ENCODE measurements at places on chromosomes 3 and 15.

DNA sequence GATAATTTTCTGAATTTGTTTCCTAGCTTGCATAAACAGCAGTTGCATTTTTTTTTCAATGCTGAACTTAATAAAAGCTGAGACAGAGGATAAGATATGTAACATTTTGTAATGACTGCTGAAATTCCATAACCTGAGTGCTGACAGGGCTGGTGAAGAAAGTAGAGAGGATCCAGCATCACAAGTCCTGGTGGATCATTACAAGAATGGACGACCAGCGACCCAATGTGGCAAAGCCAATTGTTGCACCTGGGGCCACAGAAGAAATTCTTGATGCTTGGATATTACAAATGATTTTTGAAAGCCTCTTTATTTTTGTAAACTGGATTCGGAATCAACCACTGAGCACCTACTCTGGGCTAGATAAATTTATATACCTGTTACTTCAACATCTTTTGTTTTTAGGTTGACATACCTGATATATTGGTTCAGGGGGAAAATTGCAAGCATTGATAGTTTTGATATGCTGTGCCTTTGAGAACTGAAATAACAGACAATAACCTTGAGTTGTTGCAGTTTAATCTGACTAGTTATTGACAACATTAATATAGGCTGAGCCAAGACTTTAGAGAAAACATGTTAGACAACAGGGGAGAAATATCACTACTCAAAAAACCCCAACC lies 3.9 kb upstream of the ACTL6A start:
- DNase-seq = peak; percentile 52

GRCh38 chr3:103617961-103618360 lies 1183.1 kb downstream of the ZPLD1 start:
- DNase-seq = no peak

GRCh38 chr3:46764206-46764605 lies 46.5 kb upstream of the PRSS50 start:
- DNase-seq = no peak

DNA sequence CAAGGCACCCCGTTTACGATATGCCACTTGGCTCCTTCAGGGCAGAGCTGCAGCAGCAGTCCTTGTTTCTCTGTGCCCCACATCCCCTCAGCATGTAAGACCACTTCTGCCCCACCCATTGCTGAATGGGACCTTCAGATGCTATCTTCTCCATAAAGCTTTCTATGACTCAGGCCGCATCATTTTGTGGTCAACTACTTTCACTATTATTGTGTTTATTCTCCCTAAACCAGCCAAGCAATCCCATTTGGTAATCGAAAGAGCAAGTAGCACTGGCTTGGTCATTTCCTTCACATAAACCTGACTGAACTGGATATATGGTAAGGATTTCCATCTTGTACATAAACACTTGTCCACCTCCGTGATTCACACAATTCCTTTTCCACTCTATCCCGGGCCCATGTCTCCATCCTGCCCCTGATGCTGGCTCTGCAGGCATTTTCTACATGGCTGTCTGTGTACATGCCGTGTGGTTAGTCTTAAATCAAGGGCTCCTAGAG lies 25.7 kb downstream of the LIPC start:
- no peak for DNase-seq

DNA sequence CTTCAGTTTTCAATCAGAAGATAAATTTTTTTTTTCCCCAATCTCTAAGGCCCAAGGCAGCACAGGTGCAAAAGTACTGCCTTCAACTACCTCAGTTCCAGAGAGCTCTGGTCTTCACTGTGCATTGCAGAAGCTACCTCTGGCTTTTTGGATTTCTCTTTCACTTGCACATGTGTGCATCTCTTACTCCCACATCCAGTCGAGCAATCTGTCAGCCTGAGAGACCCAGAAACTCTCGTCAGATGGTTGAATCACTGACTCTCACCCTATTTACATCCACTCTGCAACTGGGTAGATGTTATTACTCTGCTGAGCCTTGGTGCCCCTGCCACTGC lies 813.8 kb downstream of the NR2F2 start:
- DNase-seq = no peak

DNA sequence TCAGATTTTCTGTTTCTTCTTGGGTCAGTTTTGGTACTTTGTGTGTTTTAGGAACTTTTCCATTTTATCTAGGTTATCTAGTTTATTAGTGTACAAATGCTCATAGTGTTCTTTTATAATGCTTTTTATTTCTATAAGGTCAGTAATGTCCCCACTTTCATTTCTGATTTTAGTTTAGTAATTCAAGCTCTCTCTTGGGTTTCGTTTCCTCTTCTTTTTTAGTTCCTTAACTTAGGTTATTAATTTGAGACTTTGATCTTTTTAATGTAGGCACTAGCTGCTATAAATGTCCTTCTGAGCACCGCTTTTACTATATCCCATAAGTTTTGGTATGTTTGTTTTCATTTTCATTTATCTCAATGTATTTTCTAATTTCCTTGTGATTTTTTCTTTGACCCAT lies 27.0 kb upstream of the CD200R1L start:
- no peak for DNase-seq

- no peak for DNase-seq
These were observed 228.7 kb downstream of the WDR72 start for GRCh38 chr15:53530761-53531160.

DNA sequence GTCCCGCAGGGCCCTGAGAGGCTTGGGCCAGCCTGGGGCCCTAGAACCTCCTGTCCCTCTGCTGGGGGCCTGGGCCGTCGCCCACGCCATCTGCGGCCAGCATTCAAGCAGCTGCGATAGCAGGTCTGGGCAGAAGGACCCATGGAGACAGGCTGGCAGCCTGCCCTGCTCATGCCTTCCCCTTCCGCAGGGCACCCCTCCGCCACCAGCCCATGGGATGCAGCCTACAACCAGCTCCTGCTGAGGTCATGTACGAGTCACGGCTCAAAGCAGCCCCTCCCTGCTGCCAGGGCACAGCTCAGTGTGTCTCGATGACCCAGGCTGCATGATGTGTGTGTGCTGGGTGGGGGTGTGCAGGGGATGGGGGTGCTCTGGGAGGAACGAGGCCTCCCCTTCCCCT lies 27.8 kb downstream of the DUSP7 start:
- DNase-seq = no peak

- DNase-seq = no peak
These were observed 198.9 kb downstream of the ROBO1 start for GRCh38 chr3:79568938-79569337.

GRCh38 chr3:17111586-17111985 lies 226.8 kb downstream of the PLCL2 start:
- DNase-seq = no peak

- no peak for DNase-seq
These were observed 143.3 kb downstream of the CHDH start for GRCh38 chr3:53702776-53703530.

- no peak for DNase-seq
These were observed 27.6 kb downstream of the SUCNR1 start for GRCh38 chr3:151900884-151901643.

DNA sequence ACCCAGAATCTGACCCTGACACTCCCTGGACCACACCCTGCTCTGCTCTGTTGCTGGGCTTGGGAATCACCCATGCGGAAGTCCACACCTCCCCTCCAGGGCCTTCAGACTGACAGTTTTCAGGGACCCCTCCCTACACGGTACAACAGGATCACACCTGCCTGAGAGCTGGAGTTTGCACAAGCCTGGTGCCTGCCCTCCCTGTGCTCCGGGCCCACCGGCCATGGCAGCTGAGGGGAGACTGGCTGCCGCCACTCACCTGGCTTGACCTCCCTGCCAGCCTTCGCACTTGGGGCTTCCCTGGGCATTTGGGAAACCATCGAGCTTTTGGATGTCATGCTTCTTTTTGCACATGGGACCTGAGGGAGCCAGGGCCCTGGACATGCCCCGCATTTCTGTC lies 95.9 kb upstream of the ANKRD34C start:
- DNase-seq = no peak

GRCh38 chr3:19025441-19025840 lies 122.9 kb upstream of the KCNH8 start:
- no peak for DNase-seq

DNA sequence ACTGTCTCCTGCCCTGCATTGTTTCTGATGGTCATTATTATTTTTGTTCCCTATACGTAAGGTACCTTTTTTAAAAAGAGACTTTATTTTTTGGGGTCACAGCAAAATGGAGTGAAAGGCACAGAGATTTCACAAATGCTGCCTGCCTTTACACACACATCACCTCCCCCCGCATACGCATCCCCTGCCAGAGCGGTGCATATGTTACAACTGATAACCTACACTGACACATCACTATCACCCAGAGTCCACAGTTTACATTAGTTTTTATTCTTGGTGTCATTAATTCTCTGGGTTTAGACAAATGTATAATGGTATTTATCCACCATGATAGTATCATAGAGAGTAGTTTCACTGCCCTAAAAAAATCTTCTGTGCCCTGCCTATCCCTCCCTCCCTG lies 43.6 kb upstream of the KLF13 start:
- no peak for DNase-seq

DNA sequence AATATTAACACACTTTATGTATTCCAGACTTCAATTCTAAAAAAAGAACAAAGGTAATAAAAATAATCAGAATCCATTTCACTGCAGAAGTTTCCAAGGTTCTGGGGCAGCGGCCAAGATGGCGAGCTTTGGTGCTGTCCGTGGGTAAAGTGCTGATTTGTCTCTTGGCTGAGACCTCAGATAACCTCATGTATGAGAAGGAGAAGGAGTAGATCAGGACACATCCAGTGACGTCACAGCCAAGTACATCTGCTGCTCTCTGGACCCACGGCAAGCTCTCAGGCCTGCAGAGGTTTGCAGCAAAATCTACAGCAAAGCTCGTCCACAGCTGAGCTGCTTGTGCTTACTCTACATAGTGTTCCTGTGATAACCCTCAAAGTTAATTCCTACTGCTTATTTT lies 165.7 kb downstream of the MAGI1 start:
- no peak for DNase-seq

DNA sequence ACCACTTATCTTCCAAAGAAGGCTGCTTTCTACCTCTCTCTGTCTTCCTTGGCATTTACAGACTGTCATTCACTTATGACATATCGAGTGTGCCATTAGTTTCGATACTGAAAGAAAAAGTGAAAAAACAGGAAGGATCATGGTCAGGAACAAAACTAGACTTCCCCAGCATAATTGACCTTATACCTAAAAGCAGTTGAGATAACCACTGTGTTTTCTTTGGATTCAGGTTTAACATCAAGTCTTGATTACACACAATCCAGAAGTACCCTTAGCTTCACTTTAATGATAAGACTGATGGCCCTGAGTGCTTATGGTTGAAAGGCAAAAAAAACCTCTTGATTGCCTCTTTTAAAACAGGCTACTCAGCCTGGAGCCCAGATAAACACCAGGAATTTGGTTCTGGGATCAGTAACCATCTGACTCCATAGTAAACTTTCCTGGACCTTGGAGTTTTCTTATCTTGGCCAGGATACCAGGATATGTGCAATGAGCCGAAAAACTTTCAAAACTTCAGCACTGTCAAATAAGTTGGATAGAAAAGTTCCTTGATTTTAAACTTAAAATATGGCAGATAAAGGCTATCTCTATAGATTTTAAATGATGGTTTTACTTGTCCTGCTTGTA lies 5.0 kb upstream of the UACA start:
- no peak for DNase-seq

- DNase-seq = no peak
These were observed 130.6 kb upstream of the STT3B start for GRCh38 chr3:31402117-31402516.

- no peak for DNase-seq
These were observed 178.0 kb downstream of the TPRG1 start for GRCh38 chr3:189349772-189350171.

DNA sequence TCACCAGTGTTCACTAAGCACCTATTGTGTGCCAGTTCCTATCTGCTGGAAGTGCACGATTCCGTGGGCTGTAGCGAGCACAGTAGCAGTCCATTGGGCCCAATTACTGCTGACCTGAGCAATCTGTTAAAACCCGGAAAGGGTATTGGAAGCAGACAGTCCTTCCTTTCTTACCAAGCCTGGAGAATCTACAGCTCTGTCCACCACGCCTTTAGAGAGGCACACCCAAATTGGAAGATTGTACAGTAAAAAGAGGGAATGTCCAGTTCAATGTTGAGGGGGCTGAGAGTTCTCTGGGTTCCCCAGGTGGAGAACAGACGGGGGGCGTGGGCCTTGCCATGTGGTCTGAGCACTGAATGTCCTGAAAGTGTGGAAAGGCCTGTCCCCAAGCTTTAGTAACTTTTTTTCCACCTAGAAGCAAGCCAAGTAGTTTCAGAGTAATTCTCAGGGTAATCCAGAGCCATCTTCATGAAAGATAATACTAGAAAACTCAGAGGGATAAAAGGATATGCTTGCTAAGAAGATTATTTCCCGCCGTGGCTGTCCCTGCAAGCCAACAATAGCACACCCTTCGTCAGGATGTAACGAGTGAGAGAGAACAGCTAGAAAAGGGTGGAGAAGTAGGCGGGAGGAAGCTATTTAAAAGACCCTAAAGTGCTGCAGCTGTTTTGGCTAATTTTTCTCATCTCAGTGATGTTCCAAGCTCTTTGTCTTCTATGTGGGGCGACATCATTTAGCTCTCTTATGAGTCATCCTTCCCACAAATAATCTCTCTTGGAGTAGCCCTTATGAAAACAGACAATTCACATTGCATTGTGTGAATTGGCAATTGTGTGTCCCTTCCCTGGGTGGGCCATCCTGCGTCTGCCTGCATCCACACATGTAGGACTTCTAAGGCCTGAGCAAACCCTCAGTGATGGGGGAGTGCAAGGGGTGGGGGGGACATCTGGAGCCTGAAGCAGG lies 181.0 kb downstream of the ATG7 start:
- DNase-seq = no peak

- no peak for DNase-seq
These were observed 41.8 kb downstream of the ITGB5 start for GRCh38 chr3:124845406-124845805.

- DNase-seq = no peak
These were observed 14.9 kb upstream of the DNAAF4 start for GRCh38 chr15:55522742-55523450.

DNA sequence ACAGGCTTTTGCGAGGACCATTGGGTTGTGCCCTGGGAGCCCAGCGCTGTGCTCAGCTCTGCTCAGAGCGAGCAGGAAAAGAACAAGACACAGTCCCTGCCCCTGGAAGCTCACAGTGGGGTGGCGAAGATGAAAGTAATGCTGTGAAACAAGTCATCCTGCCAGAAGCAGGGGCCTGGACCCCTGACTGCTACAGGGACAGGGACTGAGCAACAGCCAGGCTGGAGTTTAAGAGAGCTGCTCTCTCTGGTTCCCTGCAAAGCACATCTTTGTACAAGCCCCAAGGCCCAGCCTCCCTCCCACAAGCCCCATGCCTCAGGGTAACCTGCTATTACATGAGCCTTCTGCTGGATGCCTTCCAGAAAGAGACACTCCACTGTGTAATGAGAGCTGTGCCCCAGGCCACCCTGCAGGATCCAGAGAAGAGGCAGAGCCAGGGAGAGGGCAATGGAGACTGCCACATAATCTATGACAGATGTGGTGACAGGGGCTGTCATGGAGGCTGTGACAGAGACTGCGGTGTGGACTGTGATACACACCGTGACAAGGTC lies 7.1 kb upstream of the HCN4 start:
- DNase-seq = no peak

- no peak for DNase-seq
These were observed 96.4 kb downstream of the ITPR1 start for GRCh38 chr3:4589475-4590097.

Measured in HuH-7.5 (cell line).